ENCODE measurements at places on chromosomes 6 and 20.

DNA sequence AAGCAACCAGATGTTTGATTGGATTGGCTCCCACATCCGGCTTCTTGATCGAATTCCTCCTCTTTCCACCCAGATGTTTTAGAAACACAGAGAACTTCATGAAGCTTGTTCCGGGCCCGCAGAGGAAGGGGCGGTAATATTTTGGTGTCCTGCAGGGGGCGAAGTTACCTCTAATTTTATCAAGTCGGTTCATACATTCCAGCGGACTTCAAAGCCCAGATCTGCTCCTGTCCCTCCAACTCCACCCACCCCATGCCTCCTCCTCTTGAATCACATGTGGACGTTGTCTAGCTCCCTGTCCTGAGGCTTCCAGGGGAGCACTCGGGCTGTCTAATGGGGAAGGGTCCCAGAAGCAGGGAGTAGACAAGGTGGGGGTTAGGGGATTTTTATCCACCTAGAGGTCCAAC, 2.9 kb upstream of the BMP6 start:
- DNase-seq = peak; percentile 64

DNA sequence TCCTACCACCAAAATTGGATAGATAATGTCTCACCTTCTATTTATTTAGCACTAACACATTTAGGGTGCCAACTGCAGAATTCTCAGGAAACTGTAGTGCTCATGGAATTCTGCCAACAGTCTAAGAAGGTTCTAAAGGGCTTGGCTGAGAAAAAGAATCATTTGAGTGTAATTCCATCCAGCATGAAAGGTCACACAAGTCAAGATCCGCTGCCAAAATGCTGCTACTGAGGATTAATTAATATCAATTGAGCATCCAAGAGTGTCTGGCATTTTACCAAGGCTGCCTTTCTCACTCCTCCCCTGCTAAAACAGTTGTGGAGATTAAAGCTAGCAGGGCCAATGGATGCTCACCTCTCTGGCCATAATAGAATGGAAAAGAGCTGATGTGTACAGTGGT, 112.7 kb downstream of the FHL5 start:
- DNase-seq = no peak

GRCh38 chr6:149354009-149354408, 36.5 kb downstream of the TAB2 start:
- no peak for DNase-seq

DNA sequence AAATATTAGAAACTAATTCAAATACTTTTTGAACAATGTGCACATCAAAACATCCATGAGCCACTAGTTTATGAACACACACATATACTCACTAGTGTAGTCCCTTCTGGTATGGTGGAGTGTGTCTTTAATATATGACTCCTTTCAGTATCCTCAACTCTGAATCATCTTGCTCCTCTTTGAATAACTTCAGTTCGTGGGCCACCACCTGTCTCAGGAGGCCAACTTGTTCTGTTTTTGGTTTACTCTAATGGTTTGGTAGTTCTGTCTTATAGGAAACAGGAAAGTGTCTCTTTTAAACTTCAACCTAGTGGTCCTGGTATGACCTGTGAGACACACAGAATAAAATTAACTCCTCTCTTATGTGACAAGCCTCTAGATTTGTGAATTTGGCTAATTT, 55.6 kb downstream of the ZNF292 start:
- DNase-seq = no peak

- DNase-seq = no peak
Observed at GRCh38 chr6:11685481-11686093, 93.0 kb downstream of the ADTRP start.

- peak; percentile 43 for DNase-seq
Observed at GRCh38 chr6:167892835-167893815, 66.4 kb downstream of the AFDN start.

- no peak for DNase-seq
Observed at GRCh38 chr6:9612489-9612888, 802.4 kb downstream of the TFAP2A start.

- DNase-seq = no peak
Observed at GRCh38 chr6:169536446-169537170, 165.2 kb downstream of the WDR27 start.

DNA sequence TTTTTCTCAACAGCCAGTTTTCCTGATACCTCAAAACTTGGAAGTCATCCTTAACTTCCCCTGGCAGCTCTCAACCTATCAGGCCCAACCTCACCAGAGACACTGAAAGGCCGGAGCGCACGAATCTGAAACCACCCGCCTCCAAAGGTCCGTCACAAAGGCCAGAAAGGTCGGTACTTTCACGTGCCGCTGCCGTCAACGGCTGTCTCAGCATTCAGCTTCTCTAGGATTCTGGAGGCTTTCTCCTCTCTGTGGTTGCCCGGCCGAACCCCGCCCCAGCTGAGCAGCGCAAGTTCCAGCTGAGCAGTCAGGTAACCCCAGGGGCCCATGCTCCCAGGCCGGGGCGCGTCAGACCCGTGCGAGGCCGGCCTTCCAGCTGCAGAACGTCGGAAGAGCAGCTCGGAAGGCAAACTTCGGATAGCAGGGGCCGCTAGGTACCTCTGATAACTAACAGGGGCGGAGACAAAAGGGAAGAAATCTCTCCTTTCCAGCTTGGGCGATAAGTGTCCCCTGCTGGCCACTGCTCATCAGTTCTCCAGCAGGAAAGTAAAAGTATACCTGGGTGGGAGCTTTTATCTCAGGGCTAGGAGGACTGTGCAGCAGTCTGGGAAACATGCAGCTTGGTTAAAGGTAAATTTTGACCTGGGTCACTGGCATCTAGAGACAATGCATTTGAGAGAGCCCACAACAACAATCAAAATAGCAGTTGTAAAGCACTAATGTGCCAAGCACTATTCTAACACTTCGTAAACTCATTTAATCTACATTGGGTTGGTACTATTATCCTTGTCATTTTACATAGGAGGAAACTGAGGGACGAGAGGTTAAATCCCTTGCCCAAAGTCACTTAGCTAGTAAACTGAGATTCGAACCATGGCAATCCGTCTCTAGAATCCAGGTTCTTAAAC, 16.1 kb downstream of the ZSCAN12 start:
- DNase-seq = peak; percentile 79

DNA sequence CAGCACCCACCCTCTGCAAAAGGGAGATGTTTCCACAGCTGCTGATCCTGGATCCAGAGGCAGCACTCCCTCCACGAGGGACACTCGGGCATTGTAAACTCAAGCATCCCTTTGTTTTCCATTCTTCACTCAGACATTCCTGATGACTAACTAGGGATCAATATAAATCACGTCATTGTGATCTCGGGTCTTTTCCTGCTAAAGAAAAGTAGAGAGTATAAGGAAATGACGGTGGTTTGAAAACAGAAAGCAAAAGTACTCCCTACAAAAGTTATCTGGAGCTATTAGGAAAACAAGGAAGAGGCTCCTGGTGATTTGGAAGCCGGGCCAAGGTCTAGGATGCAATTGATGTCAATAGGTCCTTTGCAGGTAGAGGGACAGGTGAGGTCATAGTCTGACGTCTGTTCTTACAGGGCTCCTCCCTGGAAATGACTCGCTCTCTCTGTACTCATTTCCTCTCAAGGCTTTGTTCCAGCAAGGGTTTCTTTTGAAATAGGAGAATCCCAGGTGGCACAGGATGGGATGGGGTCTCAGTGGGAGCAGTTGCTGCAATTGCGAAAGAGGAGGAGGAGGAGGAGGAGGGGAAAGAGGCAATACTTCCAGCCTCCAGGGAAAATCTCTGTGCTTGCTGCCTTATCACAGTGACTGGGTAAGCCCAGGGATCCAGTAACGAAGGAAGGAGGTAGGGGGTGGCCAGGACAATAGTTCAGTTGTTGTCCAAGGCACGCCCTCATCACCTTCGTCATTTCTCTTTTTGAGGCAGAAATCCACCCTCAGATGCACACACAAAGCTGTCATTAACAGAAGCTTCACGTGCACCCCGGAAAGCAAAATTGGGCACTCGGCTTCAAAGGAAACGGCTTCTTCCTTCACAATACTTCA, 222.8 kb downstream of the LY86 start:
- DNase-seq = no peak

GRCh38 chr6:46876126-46876525, 45.6 kb downstream of the ADGRF5 start:
- DNase-seq = peak; percentile 16

DNA sequence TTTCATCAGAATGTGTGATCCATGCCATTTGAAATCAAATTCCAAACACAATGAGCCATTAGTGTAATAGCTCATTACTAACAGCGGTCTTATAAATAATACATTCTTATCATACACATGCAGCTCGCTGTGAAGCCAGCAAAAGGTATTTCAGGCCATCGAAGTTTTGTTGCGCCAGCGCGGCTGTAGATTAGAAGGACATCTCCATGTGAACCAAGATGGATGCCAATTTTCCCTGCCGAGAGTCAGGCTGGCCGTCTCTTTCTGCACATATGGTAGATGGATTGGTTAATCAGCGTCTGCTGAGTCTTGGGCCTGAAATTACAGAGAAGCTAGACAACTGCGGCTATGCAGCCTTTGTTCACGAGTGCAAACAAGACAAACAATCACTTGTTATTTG, 44.1 kb downstream of the CFAP61 start:
- DNase-seq = no peak

GRCh38 chr6:63530182-63530581, 42.1 kb upstream of the LOC128125822 start:
- no peak for DNase-seq

- DNase-seq = no peak
Observed at GRCh38 chr6:110491644-110492317, 15.4 kb upstream of the SLC22A16 start.

GRCh38 chr6:112665114-112665513, 318.0 kb downstream of the RFPL4B start:
- no peak for DNase-seq

GRCh38 chr6:10411131-10411970, 3.5 kb downstream of the TFAP2A start:
- DNase-seq = no peak

All from iPS DF 6.9 (cell line).